ENCODE measurements at places on chromosomes 6 and 20. TPM values are rescaled to one million over a fixed set of nuclear protein-coding genes. Genes with fewer than 3 reads are reported as not detected.

Gene TASP1
- total RNA-seq, result 14.1 TPM

DNA sequence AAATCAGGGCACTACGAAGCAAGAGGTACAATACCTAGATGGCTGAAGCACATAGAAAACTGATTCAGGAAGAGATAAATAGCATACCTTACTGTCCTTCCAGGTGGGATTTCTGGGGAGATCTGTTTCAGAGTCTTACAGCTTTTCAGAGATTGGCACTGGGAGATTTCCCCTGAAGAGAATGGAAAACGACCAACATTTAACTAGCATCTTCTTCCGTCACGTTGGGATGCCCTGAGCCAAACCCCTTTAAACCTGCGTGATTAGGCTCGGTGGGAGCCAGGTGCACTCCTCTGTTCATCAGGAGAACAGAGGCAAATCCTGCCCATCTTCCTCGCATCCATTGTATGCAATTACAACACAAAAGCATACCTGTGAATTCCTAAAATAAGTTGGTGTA is 614.5 kb downstream of the HDGFL1 start:
- no peak for DNase-seq

DNA sequence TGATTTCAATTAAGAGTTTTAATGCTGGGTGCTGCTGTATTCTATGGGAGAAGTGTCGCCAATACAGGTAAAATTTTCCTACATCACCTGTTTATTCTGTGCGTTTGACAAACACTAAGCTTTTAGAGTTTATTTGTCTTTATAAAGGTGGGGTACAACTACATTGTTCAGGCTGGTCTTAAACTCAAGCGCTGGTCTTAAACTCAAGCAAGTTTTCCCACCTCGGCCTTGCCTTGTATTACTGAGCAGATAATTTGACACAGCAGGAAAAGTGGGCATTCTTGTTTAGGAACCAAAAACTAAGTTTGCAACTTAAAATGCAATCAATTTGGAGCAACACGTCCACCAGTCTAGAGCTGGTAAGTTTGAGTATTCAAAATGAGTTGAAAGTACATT is 112.9 kb upstream of the BTN3A2 start:
- no peak for DNase-seq

GRCh38 chr6:148329596-148330381 is 12.8 kb upstream of the SASH1 start:
- DNase-seq, result no peak

DNA sequence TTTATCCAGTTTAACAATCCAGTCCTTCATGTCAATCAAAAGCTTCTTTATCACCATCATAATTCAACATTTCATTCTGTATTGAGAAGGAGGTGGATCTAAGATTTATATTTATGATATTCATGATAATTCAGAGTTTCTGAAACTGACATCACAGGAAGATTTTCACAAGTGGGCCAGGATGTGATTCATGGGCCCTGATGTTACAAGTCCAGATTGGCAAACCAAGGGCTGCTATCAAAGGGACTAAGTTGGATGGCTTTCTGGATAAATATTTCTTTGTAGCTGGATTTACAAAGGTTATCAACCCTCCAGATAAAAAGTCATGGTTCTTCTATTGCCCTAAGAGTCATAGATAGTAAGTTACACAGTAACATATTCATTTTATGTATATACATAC is 866.5 kb downstream of the KIF16B start:
- no peak for DNase-seq

Gene AVP
- total RNA-seq, result not detected

DNA sequence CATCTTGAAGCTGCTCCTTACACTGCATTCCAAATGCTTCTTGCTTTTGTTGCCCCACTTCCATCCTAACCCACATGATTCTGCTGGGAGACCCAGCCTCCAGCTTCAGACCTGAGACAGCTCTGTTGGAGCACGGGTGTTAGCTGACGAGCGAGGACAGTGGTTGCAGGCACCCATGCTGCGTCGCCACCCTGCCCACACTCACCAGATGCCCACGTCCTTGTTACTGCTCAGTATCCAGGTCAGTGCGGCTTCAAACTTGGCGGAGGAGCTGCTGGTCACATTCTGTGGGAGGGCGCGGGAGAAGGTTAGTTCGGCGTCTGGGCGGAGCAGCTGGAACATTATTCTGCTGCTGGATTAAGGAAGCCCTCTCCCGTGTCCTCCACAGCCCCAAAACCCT is 9.0 kb downstream of the LEMD2 start:
- DNase-seq, result no peak

Gene MCHR2
- not detected for total RNA-seq

GRCh38 chr6:81226957-81227356 is 525.5 kb downstream of the TENT5A start:
- no peak for DNase-seq

Gene SS18L1
- 9.9 TPM for total RNA-seq

DNA sequence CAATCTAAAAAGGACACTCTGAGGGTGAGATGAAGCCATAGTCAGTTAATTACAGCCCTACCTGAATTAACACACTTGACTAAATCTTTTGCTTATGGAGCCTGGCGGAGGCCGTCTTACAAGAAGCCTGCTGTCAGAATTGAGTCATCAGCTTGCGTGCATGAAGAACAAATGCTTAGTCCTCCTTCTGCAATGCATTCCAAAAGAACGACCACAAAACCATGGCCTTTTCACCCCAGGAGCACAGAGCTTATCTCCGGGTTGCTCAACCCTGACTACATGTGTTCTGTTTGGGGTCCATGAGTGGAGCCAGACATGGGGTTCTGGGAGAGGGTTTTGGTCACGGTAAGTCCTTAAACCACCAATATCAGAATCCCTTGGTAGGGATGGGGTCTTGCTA is 318.1 kb downstream of the CLIC5 start:
- no peak for DNase-seq

Gene BHLHE23
- total RNA-seq, result not detected

- no peak for DNase-seq
Measured at GRCh38 chr6:106163446-106163965, 77.4 kb downstream of the PRDM1 start.

Gene MAP7
- 1.7 TPM for total RNA-seq

DNA sequence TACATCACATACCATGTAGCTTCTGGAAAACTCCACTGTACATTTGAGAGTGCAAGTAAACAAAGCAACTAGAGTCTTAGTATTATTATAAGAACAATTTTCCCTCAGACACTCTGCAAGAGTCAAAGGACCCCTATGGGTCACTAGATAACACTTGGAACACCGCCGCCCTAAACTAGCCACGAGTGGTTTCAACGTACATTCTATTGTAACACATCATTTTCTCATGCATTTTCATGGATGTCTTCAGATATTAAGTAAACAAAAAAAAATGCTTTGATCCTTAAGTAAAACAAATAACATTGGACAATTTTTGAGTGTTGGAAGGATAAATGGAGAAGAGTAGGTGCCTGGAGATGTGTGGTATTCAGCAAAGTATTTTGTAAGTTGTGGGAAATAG is 3.2 kb upstream of the RNF146 start:
- DNase-seq, result no peak
